Activated gamma-delta T cell treated with Interleukin-2 at 50 U/mL for 16 hours (primary cell): ENCODE measurements at places on chromosomes 5 and 9.

- no peak for DNase-seq
Observed at GRCh38 chr5:93594591-93595419, 11.8 kb downstream of the NR2F1 start.

GRCh38 chr5:69046375-69046957, 47.3 kb upstream of the SLC30A5 start:
- no peak for DNase-seq

DNA sequence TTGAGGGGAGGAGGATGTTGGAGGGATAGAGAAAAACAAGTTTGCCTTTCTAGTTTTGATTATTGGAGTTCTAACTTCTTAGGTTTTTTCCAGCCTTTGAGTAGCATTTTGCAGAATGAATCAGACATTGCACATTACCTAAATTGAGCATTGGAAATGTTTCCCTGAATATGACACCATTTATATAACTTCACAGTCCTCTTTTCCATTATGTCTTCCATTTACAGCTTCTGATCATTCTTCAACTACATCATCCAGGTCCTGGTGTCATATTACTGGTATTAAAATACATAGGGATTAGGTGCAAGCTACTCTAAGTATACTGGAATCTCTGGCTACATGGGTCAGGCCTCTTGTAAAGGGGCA, 286.1 kb downstream of the ARHGAP26 start:
- no peak for DNase-seq

GRCh38 chr5:1852324-1852947, 30.3 kb downstream of the IRX4 start:
- no peak for DNase-seq

- no peak for DNase-seq
Observed at GRCh38 chr9:16405421-16405820, 465.0 kb downstream of the BNC2 start.

DNA sequence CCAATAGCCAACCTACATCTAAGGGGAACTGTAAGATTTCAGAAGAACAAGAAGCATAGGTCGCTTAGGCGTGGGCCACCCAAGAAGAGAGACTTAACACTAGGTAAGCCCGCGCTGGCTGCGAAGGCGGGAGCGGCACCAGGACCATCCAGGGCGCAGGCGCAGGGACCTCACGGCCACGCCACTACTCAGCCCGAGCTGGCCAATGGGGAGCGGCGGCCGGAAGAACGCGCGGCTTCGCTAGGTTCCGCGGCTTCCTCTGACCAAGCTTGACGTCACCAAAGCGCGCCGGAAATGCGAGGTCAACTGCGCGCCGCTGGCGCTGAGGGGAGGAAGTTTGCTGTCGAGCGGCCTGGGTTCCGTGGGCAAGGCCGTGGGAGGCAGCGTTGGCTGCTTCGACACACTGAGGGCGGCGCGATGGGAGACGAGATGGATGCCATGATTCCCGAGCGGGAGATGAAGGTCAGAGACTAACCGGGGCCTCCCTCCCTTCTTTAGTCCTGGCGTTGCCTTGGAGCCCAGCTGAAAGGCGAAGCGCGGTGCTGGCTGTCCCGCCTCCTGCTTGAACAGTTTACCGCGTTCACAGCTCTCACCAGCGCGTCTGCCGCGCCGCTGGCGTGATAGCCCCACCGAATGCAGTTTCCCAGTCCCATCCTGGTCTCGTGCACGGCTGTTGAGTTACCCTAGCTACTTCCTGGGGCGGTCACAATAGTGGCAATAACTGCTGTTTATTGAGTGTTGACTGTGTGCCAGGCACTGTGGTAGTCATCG, at the start of gene NUP214:
Gene NUP214, plus strand, starts transcription at position 299 of the 771 bp plus-strand sequence. Its CDS starts 119 bp downstream, at position 418.
- DNase-seq = peak; percentile 99

GRCh38 chr5:17172791-17173190, 44.6 kb upstream of the BASP1 start:
- no peak for DNase-seq

DNA sequence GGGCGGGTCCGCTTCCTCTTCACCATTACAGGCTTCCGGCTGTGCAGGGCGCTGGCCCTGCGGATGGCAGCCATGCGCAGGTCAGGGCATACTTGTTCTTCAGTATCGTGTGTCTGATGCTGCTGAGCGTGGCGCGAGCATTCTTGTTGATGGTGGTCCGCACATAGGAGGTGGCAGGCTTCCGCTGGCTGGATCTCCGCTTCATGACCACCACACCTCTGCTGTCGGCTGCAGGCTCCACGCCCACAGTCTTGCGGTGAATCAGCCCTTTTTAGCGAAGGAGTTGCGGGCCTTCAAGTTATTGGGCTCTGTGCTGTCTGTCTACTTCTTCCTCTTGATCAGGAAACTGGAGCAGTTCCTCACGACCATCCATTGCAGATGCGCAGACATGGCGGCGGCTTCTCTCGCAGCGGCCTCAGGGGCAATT, 62.4 kb upstream of the ZNF608 start:
- no peak for DNase-seq

- no peak for DNase-seq
Observed at GRCh38 chr9:2758162-2758897, 41.0 kb downstream of the KCNV2 start.

- DNase-seq = no peak
Observed at GRCh38 chr5:369151-369868, 47.8 kb downstream of the AHRR start.

DNA sequence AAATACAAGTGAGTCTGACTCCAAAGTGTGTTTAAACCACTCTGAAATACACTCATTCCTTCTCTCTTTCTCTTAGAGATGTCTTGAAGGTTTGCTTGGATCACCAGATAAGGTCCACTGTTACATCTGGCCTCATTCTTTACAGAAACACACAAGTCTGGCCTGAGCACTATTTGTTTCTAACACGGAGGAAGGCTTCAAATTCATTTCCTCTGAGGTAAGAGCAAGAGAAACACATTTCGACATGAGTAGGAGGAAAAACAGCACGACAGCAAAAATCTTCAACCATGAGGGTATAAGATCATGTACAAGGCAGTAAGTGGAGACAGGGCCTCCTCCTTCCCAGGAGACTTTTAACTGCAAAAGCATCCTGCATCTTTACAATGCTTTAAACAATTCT, 8.0 kb downstream of the SIL1 start:
- no peak for DNase-seq

- DNase-seq = no peak
Observed at GRCh38 chr5:57341380-57341979, 141.1 kb downstream of the ACTBL2 start.

GRCh38 chr5:135030956-135031812, 2.8 kb downstream of the PITX1 start:
- no peak for DNase-seq

DNA sequence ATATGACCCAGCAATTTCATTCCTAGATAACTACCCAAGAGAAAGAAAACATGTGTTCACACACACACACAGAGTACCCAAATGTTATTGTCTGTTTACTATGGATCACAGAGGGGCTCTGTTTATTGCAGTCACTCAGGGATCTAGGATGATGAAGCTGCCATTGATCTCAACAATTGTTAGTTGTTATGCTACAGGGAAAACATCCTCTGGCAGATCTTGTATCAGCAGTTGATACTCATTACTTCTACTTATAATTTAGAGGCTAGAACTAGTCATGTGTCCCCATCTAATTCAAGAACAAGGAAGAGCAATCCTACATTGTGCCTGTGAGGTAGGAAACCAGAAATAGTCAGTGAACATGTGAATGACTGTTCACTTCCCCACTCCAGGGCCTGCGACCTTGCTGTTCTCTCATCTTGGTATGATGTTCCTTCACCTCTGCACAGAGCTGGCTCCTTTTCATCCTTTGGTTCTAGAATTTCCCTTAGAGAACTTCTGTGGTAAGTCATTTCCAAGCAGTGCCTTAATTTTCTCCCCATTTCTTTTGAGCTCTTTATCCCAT, 30.3 kb downstream of the NMUR2 start:
- no peak for DNase-seq

DNA sequence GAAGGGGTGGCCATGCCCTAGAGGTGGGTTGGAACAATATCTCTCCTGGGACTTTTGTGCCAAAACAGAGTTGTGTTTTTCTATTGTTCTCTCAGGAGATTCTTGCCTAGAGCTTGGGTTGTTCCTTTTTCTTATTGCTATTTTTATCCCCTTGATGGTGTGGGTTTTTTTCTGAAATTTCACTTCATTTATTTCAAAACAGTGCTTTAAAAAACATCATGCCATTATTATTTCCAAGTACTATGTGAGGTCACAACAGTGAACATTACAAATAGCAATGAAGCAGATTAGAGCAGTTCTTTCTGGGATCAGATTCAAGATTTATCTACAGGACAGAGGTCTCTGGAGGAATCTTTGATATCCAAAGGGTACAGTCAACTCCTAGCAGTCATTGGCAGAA, 76.6 kb downstream of the ACTBL2 start:
- no peak for DNase-seq

DNA sequence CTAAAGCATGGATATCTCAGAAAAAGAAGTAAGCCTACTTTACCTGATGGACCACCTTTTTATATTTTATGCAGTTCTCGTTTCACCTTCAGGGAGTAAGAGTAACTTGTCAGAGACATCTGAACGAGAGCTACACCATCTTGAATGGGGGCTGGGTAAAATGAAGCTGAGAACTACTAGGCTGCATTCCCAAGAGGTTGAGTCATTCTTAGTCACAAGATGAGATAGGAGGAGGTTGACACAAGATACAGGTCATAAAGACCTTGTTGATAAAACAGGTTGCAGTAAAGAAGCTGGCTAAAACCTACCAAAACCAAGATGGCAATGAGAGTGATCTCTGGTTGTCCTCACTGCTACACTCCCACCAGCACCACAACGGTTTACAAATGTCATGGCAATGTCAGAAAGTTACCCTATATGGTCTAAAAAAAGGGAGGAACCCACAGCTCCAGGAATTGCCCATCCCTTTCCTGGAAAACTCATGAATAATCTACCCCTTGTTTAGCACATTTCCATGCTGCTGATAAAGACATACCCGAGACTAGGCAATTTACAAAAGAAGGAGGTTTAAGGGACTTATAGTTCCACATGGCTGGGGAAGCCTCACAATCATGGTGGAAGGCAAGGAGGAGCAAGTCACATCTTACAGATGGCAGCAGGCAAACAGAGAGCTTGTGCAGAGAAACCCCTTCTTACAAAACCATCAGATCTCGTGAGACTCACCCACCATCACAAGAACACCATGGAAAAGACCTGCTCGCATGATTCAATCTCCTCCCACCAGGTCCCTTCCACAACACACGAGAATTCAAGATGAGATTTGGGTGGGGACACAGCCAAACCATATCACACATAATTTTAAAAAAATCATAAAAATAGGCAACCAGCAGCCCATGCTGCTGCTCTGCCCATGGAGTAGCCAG, 62.5 kb downstream of the GIN1 start:
- DNase-seq = no peak

- DNase-seq = no peak
Observed at GRCh38 chr9:80875947-80876346, 813.4 kb downstream of the TLE1 start.

GRCh38 chr5:101574017-101574416, 670.9 kb upstream of the ST8SIA4 start:
- DNase-seq = no peak
